Ureter (tissue), 1 donor: ENCODE measurements at places on chromosomes 13 and 19. TPM values are rescaled to one million over a fixed set of nuclear protein-coding genes. Genes with fewer than 3 reads are reported as not detected.

DNA sequence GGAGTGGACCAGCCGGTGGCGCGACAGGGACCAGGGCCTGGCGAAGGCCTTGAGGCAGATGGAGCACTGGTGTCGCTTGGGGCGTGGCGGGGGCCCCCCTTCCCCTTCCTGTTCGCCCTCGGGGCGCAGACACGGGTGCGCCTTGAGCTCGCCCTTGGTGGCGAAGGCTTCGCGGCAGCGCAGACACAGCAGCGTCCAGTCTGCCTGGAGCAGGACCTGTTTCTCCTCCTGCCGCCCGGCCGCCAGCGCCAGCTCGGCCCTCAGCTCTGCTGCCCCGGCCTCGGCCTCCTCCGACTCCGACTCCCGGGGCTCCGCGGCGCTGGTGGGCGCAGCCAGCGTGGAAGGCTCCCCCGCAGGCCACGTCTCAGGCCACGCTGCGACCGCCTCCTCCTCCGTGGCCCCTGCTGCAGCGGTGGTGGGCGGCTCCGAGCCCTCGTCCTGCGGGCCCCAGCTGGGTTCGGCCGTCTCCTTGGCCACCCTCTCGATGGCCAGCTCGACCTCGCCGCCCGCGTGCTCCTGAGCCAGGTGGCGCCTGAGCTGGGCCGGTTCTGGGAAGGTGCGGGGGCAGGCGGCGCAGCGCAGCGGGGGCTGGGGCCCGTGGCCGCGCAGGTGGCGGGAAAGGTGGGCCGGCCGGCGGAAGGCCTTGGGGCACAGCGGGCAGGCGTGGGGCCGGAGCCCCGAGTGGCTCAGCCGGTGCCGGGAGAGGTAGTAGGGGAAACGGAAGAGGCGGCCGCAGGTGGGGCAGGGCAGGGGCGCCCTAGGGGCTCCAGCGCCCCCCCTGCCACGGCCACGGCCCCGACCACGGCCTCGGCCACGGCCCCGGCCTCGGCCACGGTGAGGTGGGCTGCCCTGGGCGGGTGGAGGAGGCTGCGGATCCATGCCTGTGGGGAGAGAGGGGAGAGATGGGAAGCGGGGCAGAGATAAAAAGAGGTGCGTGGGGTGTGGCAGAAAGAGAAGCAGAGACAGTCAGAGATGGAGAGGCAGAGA, 1.6 kb downstream of the ZNF579 start:
- DNase-seq = no peak

The TMIGD2 gene
- 1.2 TPM for total RNA-seq

The PSG6 gene
- total RNA-seq = not detected

DNA sequence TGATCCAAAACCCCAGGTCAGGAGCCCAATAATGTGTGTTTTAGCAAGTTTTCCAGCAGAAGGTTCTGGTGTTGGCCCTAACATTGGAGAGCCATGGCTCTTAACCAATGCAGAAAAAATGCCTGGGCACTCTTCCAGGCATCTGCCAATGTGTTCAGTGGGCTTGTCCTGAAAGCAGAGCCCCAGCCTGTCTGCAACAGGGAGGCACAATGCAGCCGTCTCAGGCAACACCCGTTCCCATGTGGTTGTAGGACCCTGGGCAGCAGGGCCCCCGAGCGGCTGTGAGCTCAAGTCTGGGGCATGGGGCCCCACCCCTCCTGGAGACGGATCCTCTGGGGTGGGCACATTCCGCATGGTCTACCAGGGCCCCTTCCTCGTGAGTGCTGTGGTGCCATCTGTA, 58.1 kb upstream of the SIAH3 start:
- DNase-seq = no peak

DNA sequence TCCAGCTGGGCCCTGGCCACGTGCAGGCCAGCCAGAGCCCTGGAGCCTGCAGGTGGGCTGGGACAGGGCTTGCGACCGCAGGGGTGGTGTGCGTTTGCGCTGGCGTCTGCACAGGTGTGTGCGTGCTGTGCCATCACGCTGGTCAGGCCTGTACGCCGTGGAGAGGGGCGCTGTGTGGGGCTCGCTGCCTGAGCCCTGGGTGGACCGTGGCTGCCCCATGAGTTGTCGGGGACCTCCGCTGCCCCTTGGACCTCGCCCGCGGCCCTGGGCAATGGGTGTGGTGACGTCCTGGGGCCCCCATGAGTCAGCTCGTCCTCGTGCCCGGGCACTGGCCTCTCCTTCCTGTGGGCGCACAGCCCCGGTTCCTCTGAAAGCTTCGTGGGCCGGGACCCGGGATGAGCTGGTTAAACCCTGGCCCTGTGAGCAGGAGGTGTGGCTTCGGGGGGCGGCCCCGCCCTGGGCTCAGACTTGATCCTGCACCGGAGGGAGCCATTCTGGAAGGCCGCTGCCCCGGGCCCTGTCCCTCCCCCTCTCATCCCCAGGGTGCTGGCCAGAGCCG, 6.8 kb downstream of the CSNK1G2 start:
- no peak for DNase-seq

DNA sequence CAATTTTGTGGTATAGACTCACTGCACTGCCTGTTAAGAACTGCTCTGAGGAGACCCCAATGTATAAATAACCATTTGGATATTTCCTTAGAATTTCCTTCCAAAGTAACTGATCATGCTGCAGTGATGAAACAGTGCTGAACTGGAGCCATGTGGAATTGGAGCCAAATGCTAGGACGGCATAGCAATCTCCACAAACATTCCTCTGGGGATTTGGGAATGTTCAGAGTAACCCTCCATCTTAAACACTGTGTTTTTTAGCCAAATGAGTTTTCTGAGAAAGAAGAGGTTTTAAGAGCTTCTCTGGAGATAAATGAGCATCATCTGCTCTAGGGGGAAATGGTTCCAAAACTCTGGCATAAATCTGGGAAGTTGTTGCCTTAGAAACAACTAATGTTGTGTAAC, 98.2 kb downstream of the OLFM4 start:
- no peak for DNase-seq

The CEBPA gene
- 34.1 TPM for total RNA-seq

GRCh38 chr19:48695743-48696352, at the start of gene FUT2:
Gene FUT2, plus strand, starts transcription at chr19:48695971. Its CDS starts 6,986 bp downstream, at chr19:48702957.
- peak; percentile 74 for DNase-seq

GRCh38 chr19:15584541-15585115, 30.4 kb upstream of the CYP4F8 start:
- peak; percentile 85 for DNase-seq

The TEAD2 gene
- 22.9 TPM for total RNA-seq
